ENCODE measurements at places on chromosomes 2 and 18.
A peak's percentile ranks its signal among the peaks of the same experiment; 100 is the strongest.

- no peak for DNase-seq
These were observed 318.1 kb downstream of the NBAS start for GRCh38 chr2:15242936-15243461.

GRCh38 chr2:205687641-205687956, 5.3 kb downstream of the NRP2 start:
- DNase-seq, result no peak

- no peak for DNase-seq
These were observed 208.2 kb upstream of the ARL4C start for GRCh38 chr2:234705108-234705507.

GRCh38 chr2:148989882-148990493, 48.5 kb upstream of the LYPD6B start:
- DNase-seq, result peak; percentile 48

DNA sequence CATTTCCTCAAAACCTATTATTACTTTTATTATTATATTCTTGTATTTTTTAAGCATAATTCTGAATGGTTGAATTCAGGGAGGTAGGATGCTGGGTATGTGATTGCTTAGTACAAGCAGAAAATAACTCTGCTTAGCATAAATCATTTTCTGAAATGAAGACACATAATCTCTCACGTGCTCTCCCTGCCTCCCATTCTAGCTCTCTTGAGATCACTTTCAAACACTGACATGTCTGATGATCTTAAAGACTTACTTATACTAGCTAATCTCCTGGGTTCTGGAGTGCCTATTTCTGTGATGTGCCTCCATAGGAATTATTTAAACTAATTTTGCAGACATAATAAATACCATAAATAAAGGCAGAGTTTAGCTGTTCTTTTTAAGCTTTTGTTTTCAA, 1136.0 kb downstream of the SUCLG1 start:
- no peak for DNase-seq

- no peak for DNase-seq
These were observed 154.1 kb upstream of the HDAC4 start for GRCh38 chr2:239554766-239555570.

DNA sequence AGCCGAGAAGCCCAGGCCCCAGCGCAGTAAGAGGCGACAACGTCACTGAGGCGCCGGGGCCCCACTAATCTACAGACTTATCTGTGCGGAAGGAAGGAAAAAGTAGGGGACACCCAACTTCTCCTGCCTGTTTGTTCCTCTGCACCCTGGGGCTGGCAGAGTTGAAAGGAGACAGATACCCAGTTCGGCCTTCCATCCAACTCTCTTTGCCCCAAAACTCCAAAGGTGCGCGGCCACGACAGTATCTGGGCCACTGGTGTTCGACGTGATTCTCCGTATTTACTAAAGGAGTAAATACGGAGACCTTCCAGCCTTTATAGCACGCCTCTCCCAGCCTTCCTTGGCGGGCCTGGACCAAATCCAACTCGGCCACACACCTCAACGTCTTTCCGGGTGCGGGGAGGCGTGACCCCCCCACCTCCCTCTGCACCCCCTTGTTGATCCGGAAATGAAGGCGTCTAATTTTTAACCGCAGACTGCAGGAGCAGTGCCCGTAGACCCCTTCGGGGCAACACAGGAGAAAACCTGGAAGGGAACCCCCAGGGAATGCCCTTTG, 1.6 kb downstream of the SMAD7 start:
- DNase-seq, result peak; percentile 31

- DNase-seq, result no peak
These were observed 1348.7 kb upstream of the NXPH2 start for GRCh38 chr2:140128909-140129308.

- no peak for DNase-seq
These were observed 99.6 kb upstream of the DDX18 start for GRCh38 chr2:117714745-117715417.

- DNase-seq, result no peak
These were observed 54.2 kb downstream of the KCNG2 start for GRCh38 chr18:79851950-79852349.

GRCh38 chr2:23091900-23092299, 293.1 kb upstream of the KLHL29 start:
- DNase-seq, result no peak

DNA sequence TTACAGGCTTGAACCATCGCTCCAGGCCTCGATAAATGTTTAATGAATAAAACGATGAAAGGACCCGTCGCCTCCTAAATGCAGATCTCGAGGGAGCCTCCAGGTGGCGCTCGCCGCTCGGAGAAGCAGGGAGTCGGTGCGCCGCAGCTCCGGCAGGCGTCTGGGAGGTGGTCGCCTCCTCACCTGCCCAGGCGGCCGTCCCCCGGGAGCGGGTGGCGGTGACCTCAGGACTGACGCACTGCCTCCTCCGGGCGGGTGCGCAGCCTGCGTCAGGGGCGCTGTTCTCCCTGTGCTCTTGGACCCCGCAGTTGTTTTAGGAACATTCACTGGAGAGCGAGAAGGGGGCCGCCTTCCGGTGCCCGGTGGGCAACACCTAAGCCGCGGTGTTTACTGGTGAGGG, 38.6 kb upstream of the POLE4 start:
- peak; percentile 78 for DNase-seq

DNA sequence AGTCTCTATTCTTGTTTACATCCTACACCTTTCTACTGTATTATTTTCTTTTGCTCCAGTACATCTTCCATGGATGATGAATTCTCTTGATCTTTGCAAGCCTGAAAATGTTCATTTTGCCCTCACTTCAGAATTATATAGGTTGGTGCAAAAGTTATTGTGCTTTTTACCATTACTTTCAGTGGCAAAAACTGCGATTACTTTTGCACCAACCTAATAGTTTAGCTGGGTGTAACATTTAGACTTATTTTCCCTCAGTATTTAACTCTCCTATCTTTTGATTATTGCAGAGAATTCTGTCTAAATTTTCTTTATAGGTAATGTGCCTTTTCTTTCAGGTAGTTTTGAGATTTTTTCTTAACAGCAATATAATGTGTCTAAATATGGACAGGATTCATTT, 81.8 kb downstream of the SS18 start:
- DNase-seq, result no peak

- no peak for DNase-seq
These were observed 1374.9 kb upstream of the CELF4 start for GRCh38 chr18:38940475-38940862.

GRCh38 chr2:170249761-170250160, 71.8 kb downstream of the MYO3B start:
- DNase-seq, result no peak

DNA sequence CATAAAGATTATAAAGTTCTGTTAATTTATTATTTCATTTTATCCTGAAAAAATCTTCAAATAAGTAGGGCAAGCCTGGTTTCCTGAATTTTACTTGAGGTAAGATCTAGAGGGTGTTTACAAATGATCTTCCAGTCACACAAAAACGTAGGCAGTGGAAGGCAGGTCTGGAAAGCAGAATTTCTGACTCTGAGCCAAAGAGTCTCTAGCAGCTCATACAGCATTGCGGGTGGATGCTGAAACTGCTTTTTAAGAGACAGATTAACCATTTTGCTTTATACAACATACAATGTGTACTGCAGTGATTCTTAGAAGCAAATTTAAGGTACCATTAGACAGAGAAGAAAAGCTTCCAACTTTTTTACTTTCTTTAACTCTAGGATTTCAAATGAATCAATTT, 117.0 kb downstream of the FTCDNL1 start:
- no peak for DNase-seq

- DNase-seq, result no peak
These were observed 41.6 kb downstream of the LRRC30 start for GRCh38 chr18:7272311-7273049.

GRCh38 chr2:99507937-99508818, 18.4 kb upstream of the REV1 start:
- no peak for DNase-seq

DNA sequence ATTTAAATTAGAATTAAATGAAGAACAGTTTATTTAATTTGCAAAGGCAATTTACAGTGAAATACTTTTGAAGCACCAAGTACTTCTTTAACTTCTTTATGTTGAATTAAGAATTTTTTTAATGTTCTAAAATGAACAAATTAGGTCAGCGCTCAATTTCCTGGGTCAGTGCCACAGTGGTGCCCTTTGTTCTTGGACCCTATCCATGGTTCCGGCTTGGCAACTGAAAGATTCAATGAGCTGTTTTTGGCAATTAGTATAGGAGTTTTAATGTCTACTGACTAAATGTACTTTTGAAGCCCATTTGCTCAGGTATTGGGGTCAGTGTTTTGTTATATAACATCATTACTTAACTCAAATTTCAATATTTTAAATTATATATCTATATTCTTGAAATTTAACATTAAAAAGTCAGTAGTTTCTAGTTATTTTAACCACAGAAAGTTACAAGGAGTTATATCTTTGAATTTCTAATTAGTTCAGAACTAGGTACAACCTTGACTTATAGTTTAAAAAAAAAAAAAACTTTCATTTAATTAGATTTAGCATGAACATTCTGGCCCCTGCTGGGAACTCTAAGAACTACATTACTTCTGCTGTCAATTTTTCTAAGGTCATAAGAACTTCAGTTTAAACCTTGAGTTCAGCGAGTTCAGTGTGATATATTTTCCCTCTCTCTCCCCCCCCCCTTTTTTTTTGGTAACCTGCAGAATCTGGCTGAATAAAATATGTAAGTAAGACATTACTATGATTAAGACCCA, 7.6 kb upstream of the MSTN start:
- peak; percentile 15 for DNase-seq

GRCh38 chr2:144099780-144100377, 420.0 kb downstream of the ZEB2 start:
- no peak for DNase-seq

- peak; percentile 51 for DNase-seq
These were observed 12.0 kb upstream of the NTSR2 start for GRCh38 chr2:11681722-11682589.

DNA sequence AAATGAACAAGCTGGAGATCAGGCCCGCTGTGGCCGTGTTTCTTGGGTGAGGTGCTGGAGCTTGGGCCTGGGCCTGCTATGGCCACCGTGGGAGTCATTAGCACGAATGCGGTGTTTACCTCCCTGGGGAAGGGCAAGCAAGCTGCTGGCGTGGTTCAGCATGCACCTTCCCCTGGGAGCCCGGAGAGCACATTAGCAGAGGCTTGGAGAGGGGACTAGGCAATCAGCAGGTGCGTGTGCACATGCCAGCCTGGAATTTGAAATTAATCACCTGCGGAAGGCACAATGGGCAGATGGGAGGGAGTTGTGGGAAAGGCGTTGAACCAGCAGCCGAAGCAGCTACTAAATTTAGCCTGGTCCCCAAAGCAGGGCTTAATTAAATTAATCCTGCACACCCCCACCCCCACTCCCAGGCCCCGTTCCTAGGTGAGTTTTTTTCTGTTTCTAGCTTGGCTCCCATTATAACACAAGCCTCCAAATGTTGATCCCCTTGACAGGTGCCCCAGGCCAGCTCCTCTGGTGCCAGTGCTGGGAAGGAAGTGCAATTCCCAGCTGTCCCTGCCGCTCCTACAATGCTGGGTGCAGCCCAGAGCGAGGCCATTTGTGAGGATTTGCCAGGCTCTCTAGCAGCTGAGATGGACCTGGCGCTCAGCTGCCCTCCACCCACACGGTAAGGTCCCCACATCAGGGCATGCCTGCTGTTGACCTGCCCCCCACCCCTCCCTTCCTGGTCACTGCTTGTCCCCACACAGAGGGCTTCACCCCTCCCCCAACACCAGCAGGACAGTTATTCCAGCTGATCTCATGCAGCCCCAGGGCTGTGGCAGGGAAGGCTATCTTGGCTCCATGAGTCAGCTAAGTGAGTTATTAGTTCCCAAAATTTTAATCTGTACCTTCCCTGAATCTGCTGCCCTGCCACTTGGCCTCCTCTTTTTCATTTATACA, 115.0 kb downstream of the ZBTB7C start:
- DNase-seq, result no peak

DNA sequence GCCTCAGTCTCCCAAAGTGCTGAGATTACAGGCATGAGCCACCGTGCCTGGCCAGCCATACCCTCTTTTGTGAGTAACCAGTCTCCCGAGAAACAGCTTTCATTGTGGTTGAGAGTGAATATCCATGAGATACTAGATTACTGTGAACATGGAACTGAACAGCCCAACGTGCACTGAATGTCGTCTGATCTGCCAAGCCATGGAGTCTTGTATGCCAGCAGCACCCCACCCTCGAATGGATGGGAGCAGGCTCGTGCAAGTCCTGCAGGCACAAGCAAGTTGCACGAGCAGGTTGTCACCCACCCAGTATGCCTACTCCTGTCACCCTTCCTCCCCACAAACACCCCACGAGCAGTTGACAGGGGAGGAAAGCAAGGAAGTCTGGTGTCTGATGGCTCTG, 36.5 kb upstream of the TFCP2L1 start:
- no peak for DNase-seq

GRCh38 chr2:69815717-69816116, 13.7 kb upstream of the GMCL1 start:
- no peak for DNase-seq

GRCh38 chr2:195471807-195472206, 185.2 kb upstream of the SLC39A10 start:
- DNase-seq, result no peak

- DNase-seq, result no peak
These were observed 92.6 kb downstream of the SPATS2L start for GRCh38 chr2:200399046-200399445.

DNA sequence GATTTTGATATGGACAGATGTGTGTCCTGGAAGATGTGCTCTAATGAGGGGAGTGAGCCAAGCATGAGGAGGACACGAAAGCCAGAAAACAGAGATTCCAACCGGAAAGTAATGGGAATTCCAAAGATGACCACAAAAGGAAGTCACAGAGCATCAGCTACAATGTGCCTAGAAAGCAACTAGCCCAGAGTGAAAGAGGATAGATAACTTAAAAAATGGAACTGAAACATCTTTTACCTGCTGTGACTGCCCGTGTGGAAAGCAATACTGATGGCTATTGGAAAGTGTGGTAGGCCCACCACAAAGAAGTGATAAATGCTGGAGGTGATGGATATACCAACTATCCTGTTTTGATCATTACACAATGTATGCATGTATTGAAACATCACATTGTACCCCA, 21.6 kb downstream of the DNMT3A start:
- DNase-seq, result no peak

DNA sequence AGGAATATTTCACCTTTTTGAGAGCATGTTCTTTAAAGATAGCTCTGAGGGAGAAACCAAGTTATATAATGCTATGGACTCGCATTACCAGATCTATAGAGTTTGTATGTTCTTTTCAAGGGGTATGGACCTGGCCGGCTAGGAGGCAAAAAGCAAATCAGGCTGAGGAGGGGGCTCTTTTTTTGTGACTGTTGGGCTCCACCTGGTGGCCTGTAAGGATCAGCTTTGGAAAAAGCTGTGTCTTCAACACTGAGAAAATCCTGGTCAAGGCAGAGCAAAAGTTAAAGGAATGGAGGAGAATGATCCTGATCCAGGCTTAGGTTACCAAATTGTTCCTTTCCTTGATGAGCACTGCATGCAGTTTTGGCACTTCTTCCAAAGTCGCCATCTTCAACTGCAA, 180.5 kb downstream of the DIS3L2 start:
- peak; percentile 22 for DNase-seq

GRCh38 chr2:2621855-2622254, 290.8 kb upstream of the MYT1L start:
- DNase-seq, result no peak

DNA sequence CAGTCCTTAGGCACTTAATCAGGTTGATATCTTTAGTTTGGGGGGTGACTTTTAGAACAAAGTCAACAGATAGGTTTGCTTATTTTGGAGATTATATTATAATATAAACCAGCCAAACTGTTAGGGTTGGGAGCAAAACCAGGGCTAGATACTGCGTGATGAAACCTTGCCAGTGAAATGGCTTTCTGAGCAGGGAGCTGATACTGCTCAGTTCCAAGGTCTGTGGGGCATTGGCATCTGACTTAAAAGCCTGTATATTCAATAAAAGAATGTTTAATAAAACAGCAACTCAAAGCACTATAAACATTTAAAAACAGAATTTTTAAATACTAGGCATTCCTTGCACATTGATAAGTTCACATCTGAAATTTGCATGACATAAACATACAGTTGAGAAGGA, 19.3 kb downstream of the PTPRM start:
- no peak for DNase-seq

Measured in activated T-cell treated with anti-CD3 and anti-CD28 coated beads, Interleukin-2, amount 50 U/mL, for 72 hours (primary cell).